ENCODE measurements at places on chromosomes 4 and X. TPM values are rescaled to one million over a fixed set of nuclear protein-coding genes. Genes with fewer than 3 reads are reported as not detected.

Gene AFF2
- 0.09 TPM for polyA plus RNA-seq

Gene TMPRSS11B
- not detected for polyA plus RNA-seq

DNA sequence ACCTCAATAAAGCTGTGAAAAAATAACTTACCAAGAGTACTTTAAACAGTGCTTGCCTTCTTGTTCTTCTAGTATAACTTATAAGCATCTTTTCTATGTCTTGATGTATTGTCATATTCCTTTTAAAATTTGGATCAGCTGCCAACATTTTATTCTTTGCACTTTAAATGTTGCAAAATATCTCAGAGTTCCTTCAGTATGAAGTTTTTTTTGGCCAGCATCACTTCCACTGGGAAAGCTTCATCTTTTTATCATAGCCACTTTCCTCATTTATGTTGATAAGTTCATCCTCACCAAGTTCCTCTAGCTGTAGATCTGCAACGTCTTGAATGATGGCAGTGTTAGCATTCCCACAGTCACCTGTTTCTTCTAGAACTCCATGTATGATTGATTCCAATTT is 24.2 kb downstream of the CXorf58 start:
- DNase-seq: no peak

DNA sequence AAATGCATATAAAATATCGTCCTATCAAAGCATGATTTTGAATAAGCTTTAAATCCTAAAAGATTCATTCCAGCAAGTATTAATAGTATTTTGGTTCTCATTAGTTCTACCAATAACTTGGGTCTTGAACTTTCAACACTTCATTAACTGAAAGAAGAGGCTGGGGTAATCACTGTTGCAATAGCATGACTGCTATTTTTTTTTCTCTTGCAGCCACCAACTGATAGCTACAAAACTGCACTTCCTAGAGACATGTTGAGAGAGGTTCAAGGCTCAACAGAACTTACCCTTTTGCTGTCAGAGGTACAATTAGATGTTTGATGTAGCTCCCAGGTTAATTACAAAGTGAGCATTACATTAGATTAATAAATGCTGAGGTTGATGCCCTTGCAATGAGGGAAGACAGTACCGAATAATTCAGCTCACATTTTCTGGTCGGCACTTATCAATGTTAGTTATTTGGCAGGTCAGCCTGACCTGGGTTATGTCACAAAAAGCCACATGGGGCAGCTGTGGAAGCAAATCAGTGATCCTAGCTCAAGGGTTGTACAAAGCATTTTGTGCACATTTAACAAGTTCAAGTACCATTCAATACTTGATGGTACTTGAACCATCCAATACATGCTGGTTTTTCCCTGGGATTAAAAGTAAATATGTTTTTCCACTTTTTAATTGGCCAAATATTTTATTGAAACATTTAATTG is 29.9 kb upstream of the TET2 start:
- no peak for DNase-seq

Gene TMPRSS11F
- polyA plus RNA-seq: not detected

- peak; percentile 88 for DNase-seq
Measured at GRCh38 chr4:168585168-168586091, 88.6 kb downstream of the PALLD start.

Gene TRPC5OS
- polyA plus RNA-seq: 0.13 TPM
